Kidney epithelial cell (primary cell): ENCODE measurements at places on chromosomes 2 and 18. TPM values are rescaled to one million over a fixed set of nuclear protein-coding genes. Genes with fewer than 3 reads are reported as not detected.

C2orf66 gene
- total RNA-seq, result 0.13 TPM in 1 of 2 replicates, not detected in the other

EXOC6B gene
- total RNA-seq, result 21.8 and 29.7 TPM in 2 replicates

NRP2 gene
- total RNA-seq, result 78.6 and 90.2 TPM in 2 replicates

IL36A gene
- total RNA-seq, result not detected in 2 replicates

SPC25 gene
- 1.8 and 2.0 TPM in 2 replicates for total RNA-seq
